IPS DF 19.7 (cell line): ENCODE measurements at places on chromosomes 2 and 18.

GRCh38 chr18:13035249-13035914 is 44.2 kb downstream of the CEP192 start:
- no peak for DNase-seq

DNA sequence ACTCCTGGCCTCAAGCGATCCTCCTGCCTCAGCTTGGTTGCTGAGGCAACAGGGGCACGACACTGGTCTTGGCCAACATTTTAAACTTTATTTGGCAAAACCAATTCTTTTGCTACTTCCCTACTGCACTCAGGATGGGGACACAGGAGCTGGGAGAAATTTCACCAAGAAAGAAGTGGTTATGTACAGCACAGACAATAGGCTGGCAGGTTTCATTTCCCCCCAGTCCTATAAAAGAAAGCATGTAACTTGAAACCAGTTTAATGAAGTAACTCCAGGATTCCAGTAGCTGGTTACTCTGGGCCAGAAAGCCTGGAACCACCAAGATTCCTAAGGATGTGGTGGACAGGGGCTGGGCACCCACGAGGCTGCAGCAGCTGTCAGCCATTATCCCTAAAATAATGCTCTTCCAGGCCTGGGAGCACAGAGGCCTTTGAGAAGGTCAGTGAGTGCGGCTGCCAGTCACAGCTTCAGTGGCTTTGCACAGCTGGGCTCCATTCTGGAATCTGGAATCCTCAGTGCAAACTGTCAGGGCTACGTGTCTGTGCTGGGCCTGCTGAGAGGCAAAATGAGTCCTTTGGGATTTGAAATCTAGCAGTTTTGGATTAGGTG is 142.3 kb upstream of the ITGA6 start:
- DNase-seq: no peak

GRCh38 chr18:36411745-36412168 is 114.2 kb downstream of the FHOD3 start:
- DNase-seq: peak; percentile 42

DNA sequence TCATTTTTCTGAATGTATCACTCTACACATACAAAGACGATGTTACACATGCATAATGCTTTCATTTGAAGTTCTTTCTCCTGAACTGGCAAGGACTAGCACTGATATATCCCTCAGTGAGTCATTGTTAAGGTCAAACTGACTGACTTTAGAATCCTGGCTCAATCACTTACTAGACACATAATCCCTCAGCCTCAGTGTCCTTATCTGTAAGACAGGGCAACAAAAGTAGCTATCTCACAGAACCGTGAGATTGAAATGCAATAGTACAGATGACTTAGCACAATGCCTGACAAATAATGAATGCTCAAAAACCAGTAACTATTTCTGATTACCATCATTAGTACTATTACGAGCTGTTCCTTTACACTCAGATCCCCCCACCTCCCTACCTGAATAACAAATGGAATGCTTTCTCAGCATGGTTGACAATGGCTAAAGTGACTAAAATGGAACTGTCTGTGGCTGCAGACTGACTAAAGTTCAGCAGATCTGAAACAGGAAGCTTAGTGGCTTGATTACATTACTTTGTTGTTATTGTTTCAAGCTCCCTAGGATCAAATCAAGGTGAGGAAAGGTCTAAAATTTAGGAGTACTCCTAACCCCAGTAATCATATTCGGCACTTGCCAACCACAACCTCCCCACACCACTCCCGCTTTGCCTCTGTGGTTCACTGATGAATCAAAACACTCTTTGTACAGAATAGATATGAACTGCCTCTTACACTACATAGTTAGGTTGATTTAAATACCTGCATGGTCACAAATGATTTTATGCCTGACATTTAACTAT is 35.8 kb upstream of the CACNB4 start:
- no peak for DNase-seq

- DNase-seq: no peak
Observed at GRCh38 chr2:27033253-27033852, 588 bp downstream of the TMEM214 start.

- no peak for DNase-seq
Observed at GRCh38 chr2:80303006-80303908, 1.3 kb downstream of the LRRTM1 start.

DNA sequence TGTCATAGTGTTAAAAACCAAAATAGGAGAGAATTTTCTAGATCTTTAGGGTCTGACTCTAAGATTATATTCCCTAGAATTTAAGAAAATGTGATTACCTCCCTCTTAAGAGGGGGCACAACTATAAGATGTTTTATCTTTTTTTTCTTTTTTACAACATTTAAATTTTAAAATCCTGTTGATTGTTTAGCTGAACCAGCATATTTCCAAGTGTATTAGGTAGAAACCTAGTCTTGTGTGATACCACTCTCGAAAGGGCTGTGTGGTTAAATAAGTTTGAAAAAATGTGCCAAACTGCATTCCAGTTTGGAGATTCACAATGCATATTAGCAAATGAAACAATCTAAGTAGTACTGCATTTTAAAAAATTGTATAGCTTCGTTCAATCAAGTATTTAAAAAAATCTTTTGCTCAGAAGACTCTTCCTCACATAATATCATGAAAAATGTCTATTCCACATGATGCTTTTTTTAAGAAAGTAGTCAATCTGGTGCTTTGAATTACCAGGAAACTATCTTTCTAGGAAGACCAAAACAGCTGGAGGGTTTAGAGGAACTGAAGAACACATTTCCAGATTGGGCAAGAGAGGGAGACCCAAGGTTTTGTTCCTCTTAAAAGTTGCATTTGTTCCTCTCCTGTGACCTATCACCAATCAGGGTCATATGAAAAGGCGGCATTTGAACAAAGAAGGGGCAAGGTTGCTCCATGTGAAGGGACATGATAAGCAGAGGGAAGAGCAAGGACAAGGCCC is 98.8 kb downstream of the DPP4 start:
- no peak for DNase-seq

DNA sequence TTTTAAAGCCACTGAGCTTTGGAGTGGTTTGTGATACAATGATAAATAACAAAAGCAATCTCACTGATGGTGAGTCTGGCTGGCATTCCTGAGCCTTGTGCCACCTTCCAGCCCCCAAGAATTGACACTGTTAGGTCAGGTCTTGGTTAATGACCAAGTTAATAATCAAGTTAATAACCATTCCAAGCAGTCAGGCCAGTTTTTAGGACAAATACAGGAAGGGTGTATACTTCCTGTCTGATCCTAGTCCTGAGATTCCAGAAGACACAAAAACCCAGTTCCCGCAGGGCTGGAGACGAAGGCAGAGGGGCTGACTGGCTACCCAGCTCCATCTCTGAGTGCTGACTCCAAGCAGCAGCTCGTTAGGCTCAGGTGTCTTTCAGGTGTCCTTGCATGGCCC is 74.6 kb upstream of the LAPTM4A start:
- no peak for DNase-seq

DNA sequence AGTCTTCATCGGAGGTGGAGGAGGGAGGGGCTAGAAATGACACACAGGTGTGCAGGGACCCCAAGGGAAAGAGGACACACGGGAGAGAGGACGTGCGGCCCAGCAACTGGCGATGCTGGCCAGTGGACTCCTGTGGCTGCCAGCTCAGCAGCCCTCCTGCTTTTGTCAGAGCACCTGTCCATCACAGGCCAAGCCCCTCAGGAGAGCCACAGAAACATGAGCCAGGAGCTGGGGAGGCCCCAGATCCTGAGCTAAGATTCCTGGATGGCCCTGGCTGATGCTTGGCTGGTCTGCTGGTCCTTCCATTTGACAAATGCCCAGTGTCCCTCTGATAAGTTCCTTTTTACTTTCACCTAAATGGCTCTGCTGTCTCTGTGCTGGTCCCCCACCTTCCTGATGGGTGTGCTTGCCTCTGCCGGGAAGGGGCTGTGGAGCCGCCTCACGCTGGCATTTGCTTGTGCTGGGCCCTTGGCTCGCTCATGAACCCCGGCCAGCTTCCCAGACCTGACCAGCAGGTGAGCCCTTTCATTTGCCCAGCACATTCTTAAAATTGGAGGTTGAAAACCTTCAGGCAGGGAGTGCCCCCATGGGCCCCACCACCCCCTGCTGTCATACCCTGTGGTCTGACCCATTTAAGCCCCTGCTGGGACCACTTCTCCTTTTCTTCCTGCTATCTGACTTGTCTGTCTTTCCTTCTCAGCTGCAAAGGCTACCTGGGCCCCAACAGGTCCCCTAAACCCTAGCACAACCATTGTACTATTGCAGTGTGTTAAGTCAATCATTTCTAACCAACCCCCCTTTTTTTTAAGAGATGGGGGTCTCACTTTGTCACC is 37.3 kb downstream of the CYP27C1 start:
- DNase-seq: no peak

DNA sequence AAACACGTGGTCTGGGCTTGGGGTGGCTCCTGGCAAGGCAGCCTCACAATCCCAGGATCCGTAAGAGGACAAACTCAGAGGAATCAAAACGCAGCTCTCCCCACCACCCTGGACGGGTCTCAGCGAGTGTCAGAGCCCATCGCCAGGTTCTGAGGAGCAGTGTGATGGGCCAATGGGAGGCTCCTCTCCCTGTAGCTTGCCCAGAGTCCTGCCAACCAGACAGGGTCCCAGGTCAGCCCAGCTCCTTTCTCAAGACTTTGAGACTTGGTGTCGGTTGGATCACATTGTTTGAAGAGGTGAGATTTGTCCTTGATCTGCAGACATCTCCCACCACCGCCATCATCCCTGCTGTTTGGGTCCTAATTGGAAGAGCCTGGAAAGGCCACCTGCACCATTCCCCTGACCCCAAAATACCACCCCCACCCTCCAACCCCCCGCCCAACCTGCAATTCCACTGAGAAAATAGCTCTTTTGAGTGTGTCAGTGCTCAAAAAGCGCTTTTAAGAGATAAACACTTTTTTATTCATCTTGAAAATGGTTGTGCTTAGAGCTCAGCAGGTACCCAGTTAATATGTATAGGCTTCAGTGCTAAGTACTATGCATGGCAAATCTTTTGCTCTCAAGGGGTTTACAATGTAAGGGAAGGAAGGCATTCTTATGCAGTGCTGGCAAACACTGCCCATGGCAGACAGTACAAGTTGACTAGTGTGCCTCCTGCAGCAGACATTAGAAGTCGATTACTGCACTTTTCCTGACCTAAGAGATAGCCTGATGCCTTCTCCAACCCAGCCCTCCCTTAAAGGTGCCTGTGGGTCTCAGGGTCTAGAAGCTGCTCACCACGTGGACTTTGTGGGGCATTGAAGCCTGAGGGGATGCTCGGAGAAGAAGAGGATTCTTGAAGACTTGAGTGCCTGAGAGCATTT is 50.6 kb downstream of the GLI2 start:
- peak; percentile 94 for DNase-seq

GRCh38 chr2:225244933-225245332 is 154.6 kb upstream of the NYAP2 start:
- DNase-seq: no peak

GRCh38 chr2:98532756-98533155 is 75.6 kb downstream of the COA5 start:
- DNase-seq: no peak

DNA sequence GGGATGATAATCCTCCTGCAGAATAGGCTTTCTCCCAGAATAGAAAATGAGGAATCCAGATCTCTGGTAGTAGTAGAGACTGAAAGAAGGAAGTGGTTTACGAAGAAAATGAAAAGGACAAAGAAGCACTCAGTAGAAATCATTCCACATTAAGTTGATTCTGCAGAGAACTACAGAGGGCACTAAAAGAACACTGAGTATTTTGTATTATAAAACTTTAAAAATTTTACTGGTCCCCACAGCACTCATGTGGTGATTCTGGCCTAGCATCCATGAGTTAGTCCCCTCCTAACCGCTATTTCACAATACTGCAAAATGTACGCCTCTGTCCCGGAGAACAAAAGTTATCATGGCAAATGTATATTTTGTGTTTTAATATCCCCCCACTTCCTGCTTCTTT is 42.9 kb upstream of the SLC35F5 start:
- DNase-seq: no peak

DNA sequence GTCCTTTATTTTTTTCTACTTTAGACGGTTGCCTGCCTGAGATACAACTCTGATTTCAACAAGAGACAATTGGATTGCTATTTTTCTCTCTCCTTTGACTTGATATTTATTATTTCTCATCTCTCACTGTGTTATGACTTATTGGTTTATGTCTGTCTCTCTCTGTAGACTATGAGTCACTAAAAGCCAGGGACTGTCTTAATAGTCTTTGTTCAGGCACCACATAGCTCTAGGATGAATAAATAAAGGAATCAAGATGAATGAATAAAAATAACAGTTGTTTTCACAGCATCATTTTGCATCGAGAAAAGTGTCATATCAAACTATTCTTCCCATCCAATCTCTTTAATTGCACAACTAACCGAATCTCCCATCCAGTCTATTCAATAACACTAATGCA is 31.4 kb upstream of the CD28 start:
- no peak for DNase-seq

- no peak for DNase-seq
Observed at GRCh38 chr2:191050640-191050987, 36.6 kb upstream of the STAT1 start.

- no peak for DNase-seq
Observed at GRCh38 chr2:223442847-223443246, 159.3 kb downstream of the SCG2 start.

DNA sequence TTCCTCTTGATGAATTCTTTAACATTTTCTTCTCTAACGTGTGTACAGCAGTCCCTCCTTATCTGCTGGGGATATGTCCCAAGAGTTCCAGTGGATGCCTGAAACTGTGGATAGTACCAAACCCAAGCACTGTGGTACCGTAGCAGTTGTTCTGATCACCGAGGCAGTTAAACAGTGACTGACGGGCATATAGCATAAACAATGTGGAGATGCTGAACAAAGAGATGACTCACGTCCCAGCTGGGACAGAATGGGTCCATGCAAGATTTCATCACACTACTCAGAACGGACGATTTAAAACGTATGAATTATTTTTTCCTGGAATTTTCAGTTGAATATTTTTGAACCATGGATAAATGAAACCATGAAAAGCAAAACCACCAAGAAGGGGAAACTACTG is 54.5 kb upstream of the SPAG16 start:
- DNase-seq: no peak

DNA sequence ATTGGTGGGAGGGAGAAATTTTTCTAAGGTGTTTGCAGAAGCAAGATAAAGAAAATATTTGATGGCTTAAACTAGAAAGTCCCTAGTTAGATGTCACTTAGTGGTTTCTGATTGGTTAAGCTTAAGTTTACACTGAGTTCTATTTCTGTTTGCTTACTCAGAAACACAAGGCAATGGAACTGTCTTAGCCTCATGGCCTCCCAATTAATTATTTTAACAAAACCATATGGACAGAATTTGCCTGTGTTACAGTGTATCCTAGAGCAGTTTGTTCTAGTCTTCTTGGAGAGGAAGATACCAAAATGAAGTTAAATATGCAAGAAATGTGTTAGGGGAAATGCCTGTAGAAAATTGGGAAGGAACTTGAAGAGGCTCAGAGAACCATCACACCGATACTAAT is 4.6 kb upstream of the IMPACT start:
- no peak for DNase-seq

DNA sequence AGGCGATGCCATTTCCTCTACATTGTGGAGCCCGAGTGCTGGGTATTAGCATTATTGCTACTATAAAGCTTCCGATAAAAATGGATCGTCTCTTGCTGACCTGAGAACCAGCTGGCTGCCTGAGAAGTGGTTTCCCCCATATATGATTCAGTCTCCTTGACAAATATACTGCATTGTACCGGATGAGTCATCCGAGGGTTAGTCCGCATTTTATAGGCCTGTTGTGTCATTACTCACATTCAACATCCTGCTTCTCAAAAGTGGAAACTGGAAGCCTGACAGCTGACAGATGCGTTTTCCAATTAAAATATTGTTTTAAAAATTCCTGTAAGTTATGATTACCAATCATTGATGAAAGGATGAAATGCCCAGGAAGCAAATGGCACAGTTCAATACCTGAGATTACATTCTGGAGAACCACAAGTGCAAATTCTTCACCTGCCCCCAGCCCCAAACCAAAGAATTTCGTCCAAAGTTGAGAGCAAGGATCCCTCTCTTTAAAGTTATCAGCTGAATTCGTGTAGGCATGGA is 65.7 kb downstream of the SPRED2 start:
- DNase-seq: no peak
